Right cardiac atrium (tissue), 5 donors: ENCODE measurements at places on chromosomes 1 and 21. TPM values are rescaled to one million over a fixed set of nuclear protein-coding genes. Genes with fewer than 3 reads are reported as not detected.

DNA sequence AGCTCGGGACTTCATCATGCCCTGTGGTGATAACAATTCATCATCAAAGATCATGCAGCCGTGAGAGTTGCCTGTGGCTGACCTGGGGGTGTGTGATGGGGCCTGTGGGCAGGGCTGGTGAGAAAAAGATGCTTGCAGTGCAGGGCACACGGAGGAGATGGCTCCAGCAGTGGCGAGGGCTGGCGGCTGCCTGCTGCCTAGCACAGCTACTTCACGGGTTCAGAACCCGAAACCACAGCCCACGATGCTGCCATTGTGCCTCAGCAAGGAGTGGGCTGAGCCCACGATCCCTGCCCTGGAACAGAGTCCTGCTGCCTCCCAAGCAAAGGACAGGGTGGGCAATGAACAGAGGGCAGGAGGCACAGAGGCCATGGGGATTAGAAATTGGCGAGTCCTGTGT lies 631 bp upstream of the KRTAP10-9 start:
- DNase-seq, result no peak

The OR2T33 gene
- not detected for total RNA-seq

The ZNF281 gene
- 9.0 TPM for total RNA-seq

- no peak for DNase-seq
Observed at GRCh38 chr1:6261615-6261995, 707 bp upstream of the GPR153 start.

DNA sequence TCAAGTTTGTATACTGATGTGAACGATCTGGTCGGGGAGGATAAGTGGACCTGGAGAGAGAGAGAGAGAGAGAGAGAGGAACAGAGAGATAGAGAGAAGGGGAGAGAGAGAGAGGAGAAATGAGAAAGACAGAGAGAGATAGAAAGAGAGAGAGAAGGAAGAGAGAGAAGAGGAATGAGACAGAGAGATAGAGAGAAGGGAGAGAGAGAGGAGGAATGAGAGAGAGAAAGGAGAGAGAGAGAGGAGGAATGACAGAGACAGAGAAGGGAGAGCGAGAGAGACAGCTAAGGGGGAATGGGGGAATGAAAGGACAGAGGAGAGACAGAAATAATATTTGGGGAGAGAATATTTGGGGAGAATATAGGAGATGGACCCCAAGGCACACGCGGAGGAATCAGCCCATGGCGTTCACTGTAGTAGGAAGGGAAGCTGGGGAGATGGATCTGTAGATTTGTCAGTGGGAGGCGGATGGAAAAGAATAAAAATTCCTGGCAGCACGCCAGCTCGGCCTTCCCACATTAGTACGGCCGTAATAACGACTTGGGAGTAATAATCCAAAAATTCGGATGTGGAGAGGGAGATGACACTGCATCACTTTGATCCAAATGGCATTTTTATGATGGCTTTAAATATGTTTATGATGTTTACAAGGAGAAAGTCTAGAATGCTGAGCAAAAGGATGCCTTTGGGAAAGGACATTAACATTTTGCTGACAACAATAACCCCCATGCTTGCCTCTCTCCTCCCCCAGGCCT lies 159.8 kb upstream of the KCNJ6 start:
- DNase-seq, result no peak

DNA sequence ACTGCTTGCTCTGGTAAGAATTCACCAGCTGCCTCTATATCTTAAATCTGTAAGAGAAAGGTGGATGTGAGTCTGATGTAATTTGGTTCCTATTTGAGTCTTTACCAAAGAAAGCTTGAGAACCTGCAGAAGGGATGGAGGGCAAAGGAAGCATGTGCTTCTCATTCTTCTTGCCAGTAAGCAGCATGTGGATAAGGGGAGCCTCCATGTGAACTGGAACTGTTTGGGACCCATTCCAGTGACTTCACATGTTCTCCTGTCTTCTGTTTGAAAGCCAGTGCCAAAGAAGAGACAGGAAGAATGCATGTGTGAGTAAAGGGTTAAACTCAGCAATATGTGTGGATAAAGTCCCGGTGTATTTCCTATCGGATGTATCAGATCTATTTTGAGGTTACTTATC lies 119.6 kb upstream of the ADGRL2 start:
- no peak for DNase-seq

The FAM3B gene
- total RNA-seq, result 0.78 TPM
